ENCODE measurements at places on chromosomes 3 and 15.

DNA sequence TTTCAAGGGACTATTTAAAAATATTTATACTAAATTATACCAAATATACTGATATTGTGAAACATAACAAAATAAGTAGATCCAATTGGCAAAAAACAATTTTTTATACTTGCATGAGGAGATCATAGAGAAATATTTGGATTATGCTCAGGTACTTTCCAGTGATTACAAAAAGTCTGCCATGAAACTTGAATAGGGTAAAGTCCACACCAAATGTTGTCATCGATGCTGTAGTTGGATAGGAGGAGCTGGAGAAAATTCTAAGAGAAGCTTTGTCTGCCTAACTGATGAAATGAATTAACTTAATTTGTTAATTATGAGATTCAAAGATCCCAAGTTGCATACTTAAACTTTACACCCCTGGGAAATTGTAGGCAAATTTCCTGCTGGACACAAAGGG is 93.3 kb downstream of the SI start:
- DNase-seq, result no peak

- no peak for DNase-seq
Observed at GRCh38 chr3:100927775-100928174, 65.4 kb downstream of the ABI3BP start.

GRCh38 chr3:59605318-59605717 is 555.5 kb upstream of the CFAP20DC start:
- no peak for DNase-seq

DNA sequence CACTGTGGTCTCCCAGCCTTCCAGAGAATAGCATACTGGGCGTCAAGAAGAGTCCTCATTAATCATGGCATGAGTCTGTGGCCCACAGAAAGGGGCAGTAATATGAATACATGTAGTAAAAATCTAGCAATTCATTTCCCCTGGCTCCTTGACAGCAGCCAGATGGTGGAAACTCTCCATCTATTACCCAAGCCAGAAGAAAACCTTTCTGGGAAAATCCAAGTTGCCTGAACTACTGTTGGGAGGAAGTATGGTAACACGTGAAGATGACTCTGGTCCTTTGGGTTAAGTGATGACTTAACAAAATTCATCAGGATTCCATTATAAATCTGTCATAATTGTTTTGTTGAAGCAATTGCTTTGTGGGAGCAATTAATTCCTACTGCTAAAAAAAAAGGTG is 530.5 kb downstream of the FHIT start:
- no peak for DNase-seq

- DNase-seq, result no peak
Observed at GRCh38 chr3:107910713-107911259, 180.0 kb downstream of the CD47 start.

GRCh38 chr15:58232281-58233065 is 94.3 kb downstream of the AQP9 start:
- no peak for DNase-seq

GRCh38 chr3:11635680-11636393 is 7.9 kb downstream of the VGLL4 start:
- no peak for DNase-seq

- DNase-seq, result no peak
Observed at GRCh38 chr15:78322243-78322642, 17.9 kb upstream of the CRABP1 start.

- peak; percentile 29 for DNase-seq
Observed at GRCh38 chr15:84878504-84878903, 6.0 kb upstream of the SLC28A1 start.

DNA sequence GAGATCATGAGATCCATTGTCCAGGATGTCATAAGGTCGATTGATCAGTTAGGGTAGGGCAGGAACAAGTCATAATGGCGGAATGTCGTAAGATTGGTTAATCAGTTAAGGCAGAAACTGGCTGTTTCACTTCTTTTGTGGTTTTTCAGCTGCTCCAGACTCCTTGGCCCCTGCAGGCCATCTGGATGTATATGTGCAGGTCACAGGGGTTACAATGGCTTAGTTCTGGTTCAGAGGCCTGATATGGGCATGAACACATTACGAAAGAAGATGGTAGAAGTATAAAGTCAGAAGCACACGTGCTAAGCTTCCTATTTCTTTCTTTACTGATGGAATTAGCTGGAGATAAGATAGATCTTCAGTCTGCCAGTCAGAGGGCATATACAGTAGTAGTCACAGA is 315.4 kb upstream of the LRRC3B start:
- no peak for DNase-seq

DNA sequence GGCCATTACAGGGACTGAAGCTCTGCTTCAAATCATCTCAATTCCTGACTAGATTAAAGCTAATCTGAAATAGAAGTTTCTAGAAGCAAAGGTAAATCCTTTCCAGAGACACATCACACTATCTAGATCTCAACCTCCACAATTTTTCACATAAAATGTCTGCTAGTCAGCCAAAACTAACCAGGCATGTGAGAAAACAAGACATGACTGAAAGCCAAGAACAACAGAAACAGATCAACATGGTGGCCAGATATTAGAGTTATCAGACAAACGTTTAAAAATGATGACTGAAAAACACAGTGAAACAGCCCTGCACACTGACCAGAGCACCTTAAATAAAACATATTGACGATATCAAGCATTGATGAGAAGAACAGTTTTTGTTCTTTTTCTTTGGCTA is 59.1 kb downstream of the SUMF1 start:
- DNase-seq, result no peak

- DNase-seq, result no peak
Observed at GRCh38 chr15:45871121-45871855, 236.5 kb downstream of the SQOR start.

DNA sequence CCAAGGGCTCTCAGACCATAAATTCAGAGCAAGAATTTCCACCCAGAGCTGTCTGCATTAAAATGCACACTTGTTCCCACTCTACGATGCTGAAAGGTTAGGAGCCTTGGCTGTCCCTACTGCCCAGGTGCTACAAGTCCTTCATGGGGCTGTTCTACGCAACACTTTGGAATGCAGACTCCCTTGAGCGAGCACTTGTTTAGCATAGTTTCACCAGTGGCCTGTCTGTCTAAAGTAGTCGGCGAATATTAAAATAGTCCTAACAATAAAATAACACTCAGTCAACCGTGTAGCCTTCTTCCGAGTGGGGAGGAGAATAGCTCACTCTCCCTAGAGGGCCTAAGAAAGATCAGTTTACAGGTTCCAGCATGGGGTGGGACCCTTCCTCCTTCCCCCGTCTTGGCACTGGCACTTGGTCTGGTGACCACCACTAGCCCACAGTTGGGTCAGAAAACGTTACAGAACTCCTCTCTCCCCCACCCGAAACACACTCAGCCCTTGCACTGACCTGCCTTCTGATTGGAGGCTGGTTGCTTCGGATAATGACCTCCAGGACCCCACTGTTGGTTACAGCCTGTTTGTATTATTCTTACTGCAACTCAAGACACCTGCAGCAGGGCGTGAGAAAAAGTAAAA is at the start of gene CLDN16:
Gene CLDN16, plus strand, starts transcription at position 586 of the 636 bp plus-strand sequence. CDS start 167 bp downstream, outside the sequence.
- no peak for DNase-seq

- no peak for DNase-seq
Observed at GRCh38 chr15:88655800-88656488, 17.1 kb downstream of the ISG20 start.

GRCh38 chr3:2452249-2452648 is 353.6 kb downstream of the CNTN4 start:
- DNase-seq, result no peak

- DNase-seq, result no peak
Observed at GRCh38 chr3:192844836-192845525, 72.7 kb downstream of the MB21D2 start.

DNA sequence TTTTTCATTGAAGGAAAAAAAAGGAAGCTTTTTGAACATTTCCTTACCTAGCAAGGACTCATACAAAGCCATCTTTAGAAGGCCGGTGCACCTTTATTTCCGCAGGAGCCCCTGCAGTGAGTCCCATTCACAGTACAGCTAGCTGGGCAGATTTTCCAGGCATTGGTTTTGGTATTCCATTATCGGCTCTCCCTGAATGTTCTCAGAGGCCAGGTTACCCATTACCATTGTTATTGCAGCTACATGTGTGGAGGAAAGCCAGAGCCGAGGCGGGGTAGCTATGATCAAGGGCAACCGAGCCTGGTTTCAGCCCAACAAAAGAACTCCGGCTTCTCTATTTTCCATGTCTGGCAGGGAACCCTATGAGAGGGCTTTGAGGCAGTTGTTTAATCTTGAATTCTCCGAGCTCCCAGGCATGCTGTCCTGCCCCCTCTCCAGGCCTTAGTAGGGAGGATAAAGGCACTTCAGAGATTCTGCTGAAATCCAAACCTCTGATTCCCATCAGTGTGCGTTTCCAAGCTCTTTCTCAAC is 100.3 kb downstream of the LRRK1 start:
- no peak for DNase-seq

DNA sequence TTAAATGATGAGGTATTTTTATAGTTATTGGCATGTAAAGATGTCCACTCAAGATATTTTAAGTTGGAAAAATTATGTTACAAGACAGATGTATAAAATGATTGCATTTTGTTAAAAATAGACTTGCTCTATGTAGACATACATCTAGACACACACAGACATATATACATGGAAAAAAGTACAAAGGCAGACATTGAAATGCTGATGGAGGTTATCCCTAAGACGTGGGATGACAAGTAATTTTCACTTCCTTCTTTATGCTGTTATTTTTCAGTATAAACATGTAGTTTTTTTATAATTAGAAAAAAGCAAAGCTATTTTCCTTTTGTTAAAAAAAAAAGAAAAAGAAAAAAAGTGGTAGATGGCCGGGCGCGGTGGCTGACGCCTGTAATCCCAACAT is 7.2 kb downstream of the HOMER2 start:
- DNase-seq, result no peak

GRCh38 chr15:101172501-101173071 is 79.3 kb downstream of the CHSY1 start:
- DNase-seq, result no peak

DNA sequence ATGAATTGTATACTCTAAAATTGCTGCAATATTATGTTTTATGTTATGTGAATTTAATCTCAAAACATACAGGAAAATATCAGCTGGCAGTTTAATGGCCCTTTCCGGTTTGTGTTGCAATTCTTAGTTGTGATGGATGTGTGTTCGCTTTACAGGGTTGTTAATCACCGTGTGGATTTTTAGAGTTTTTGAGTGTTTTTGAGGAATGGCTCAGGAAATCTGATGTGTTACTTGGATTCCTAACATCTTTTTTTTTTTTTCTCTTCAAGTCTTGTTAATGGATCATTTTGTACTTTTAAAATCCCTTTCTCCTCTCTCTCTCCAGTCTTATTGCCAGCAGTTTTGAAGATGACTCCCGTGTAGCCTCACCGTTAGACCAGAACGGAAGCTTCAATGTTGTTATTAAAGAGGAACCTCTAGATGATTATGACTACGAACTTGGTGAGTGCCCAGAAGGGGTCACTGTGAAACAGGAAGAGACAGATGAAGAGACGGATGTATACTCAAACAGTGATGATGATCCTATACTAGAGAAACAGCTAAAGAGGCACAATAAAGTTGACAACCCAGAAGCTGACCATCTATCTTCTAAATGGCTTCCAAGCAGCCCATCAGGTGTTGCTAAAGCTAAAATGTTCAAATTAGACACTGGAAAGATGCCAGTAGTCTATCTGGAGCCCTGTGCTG is 35.7 kb downstream of the MGA start:
- peak; percentile 8 for DNase-seq

- no peak for DNase-seq
Observed at GRCh38 chr3:64901522-64901885, 213.7 kb upstream of the ADAMTS9 start.

DNA sequence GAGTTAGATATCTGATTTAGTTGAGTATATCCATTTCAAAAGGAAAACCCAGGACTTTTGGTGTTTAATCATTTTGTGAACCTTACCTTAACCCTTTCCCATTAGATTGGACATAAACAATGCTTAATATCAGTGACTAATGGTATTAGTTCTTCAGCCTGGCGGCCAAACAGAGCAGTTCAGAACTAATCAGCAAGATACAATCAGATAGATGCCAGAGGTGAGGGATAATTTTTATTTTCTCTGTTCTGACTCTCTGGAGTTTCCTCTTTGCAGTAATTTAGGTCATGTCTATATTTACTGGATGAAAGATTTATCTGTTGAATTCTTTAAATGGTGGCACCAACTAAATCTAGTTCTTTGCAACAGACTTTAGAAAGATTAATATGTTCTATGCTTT is 337.8 kb downstream of the ROBO2 start:
- DNase-seq, result no peak

DNA sequence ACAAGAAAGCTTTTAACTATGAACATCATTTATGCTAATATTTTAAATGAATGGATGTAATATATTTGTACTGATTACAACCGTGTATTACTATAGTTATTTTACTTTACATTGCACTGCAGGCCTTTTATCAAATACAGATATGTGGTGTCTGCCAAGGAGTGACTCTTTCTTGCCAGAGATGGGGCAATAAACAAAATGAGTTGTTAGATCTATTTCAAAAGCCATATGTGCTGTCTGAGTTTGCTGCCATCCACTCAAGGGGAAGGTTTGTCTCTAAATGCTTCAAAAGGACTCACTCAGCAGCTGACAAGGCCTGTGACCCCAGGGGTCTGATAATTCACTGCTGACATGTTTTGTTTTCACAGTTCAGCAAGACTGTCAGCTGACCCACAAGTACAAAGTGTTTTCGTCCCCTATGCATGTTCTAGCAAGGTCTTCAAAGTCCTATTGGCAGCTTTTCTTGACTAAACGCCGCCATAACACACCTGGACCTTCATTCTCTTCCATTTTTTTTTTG is 41.3 kb upstream of the ZBED2 start:
- no peak for DNase-seq

DNA sequence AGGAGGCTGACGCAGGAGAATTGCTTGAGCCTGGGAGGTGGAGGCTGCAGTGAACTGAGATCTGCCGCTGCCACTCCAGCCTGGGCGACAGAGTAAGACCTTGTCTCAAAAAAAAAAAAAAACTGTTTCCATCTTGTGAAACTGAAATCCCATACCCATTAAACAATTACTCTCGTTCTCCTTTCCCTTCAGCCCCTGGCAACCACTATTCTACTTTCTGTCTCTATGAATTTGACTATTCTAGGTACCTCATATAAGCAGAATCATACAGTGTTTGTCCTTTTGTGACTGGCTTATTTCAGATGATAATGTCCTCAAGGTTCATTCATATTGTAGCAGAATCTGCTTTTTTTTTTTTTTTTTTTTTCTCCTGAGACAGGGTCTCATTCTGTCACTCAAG is 51.5 kb upstream of the UBE2E1 start:
- no peak for DNase-seq

GRCh38 chr15:63918901-63919348 is 85.2 kb upstream of the HERC1 start:
- no peak for DNase-seq

DNA sequence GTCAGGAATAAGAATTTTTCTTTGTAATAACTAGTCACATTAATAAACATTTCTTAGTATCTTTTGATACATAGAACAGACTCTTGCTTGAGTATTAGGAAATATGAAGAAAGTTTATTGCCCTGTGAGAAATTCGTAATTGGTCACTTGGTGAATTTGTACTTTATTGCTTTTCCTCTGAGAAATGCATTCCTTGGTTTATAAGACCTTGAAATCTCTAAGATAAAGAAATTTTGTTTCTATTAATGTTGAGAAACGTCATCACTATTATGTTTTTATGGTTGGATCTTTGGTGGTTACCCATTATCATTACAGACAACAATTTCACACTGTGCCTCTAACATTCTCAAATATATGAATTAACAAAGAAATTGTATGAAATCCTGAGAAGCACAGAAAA is 652.0 kb upstream of the NECTIN3 start:
- DNase-seq, result no peak

Measured in stimulated activated CD8-positive, alpha-beta memory T cell treated with anti-CD3 and anti-CD28 coated beads, Interleukin-15, amount 100 ng/mL, for 4 hours (primary cell).